HFFc6 (cell line): ENCODE measurements at places on chromosomes 7 and 10. TPM values are rescaled to one million over a fixed set of nuclear protein-coding genes. Genes with fewer than 3 reads are reported as not detected.

The PAX4 gene
- not detected in 3 replicates for total RNA-seq

The IDI2 gene
- not detected in 3 replicates for total RNA-seq

DNA sequence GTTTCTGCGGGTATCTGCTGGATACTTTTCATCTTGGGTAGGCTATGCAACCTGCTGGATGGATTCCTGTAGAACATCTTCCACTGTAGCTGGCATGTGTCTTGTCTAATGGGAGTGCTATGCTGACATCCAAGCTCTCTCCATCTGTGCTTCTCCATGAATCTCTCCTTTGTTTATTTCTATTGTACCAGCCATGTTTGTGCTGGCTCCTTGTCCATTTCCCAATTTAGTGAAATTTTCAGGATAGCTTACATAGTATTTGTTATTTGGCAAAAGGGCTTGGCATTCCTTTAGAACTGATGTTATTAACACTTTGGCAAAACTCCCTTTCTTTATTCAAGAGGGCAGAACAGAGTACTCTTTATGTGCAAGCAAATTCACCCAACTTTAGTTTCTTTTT, 198.0 kb downstream of the CSTF2T start:
- no peaks in the 10 kb centered on the region; the same call in 1 of the 2 replicates for H3K4me1 ChIP-seq
- no peaks in the 10 kb centered on the region; the same call in 1 of the 2 replicates for H3K27me3 ChIP-seq
- DNase-seq, result no peak
- H3K27ac ChIP-seq, result no peak overlapping the region
- no peak overlapping the region for H3K4me3 ChIP-seq

GRCh38 chr7:47594406-47594805, 12.5 kb upstream of the TNS3 start:
- no peak for DNase-seq
- H3K27ac ChIP-seq, result no peak overlapping the region
- peaks cover 2% of the 10 kb centered on the region for H3K27me3 ChIP-seq

- H3K27me3 ChIP-seq, result no peaks in the 10 kb centered on the region; the same call in 1 of the 2 replicates
- no peak overlapping the region for H3K27ac ChIP-seq
- no peak overlapping the region for H3K4me3 ChIP-seq
- H3K36me3 ChIP-seq, result no peaks in the 10 kb centered on the region; the same call in 1 of the 2 replicates
Measured at GRCh38 chr7:133625046-133625445, 372.2 kb downstream of the EXOC4 start.

- H3K4me1 ChIP-seq, result peaks cover 69% of the 10 kb centered on the region
- H3K36me3 ChIP-seq, result peaks cover 4% of the 10 kb centered on the region; the same call in 1 of the 2 replicates
- peak overlapping the region; percentile 21; the same call in 1 of the 2 replicates for H3K27ac ChIP-seq
- H3K27me3 ChIP-seq, result peaks cover 3% of the 10 kb centered on the region
- H3K4me3 ChIP-seq, result no peak overlapping the region
- no peak for DNase-seq
Measured at GRCh38 chr10:602391-603005, 87.0 kb downstream of the DIP2C start.
